Dermis microvascular lymphatic vessel endothelial cell (primary cell): ENCODE measurements at places on chromosomes 11 and 22. TPM values are rescaled to one million over a fixed set of nuclear protein-coding genes. Genes with fewer than 3 reads are reported as not detected.
A peak's percentile ranks its signal among the peaks of the same experiment; 100 is the strongest.

GRCh38 chr11:16863389-16863788, 124.9 kb downstream of the C11orf58 start:
- DNase-seq = no peak

DNA sequence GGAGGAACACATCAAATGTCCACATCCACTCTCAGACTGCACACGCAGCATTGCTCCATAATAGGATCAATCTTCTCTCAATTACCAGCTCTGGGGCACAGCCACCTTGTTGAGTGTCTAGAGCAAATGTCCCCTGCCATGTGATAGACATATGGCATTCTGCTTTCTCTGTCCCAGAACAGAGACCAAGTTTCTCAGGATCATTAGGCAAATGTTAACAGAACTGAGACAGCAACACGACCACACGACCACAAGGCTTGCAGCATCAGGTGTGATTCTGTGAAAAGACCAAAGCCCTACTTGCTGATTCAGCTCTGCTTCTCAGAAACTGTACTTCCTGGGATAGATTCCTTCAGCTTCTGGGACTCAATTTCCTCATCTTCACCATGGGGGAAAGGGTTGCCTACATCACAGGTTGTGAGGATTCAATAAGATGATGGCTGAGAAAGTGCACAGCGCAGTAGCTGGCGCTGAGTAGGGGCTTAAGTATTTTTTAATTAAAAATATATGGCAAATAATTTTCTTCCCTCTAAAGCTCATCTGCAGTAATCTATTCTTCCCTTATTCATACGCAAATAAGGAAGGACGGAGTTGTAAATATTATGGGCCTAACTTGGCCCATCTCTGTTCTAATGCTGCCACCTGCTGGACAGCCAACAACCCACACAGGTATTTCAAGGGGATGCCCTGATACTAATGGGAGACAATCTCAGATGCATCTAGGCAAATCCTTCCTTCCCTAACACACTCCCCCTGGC, 54.3 kb upstream of the USP47 start:
- DNase-seq = peak; percentile 59

DNA sequence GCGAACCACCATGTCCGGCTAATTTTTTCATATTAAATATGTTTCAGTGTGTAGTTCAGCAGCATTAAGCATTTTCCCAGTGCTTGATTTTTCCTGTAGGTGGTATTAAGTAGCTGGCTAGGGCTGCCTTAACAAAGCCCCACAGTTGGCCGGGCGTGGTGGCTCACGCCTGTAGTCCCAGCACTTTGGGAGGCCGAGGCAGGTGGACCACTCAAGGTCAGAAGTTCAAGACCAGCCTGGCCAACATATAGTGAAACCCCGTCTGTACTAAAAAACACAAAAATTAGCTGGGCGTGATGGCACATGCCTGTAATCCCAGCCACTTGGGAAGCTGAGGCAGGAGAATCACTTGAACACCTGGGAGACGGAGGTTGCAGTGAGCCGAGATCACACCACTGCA, 33.5 kb upstream of the TOLLIP start:
- no peak for DNase-seq

GRCh38 chr11:34706709-34707461, 86.0 kb downstream of the EHF start:
- DNase-seq = no peak

GRCh38 chr11:97163631-97164191, 773.9 kb downstream of the JRKL start:
- DNase-seq = no peak

DNA sequence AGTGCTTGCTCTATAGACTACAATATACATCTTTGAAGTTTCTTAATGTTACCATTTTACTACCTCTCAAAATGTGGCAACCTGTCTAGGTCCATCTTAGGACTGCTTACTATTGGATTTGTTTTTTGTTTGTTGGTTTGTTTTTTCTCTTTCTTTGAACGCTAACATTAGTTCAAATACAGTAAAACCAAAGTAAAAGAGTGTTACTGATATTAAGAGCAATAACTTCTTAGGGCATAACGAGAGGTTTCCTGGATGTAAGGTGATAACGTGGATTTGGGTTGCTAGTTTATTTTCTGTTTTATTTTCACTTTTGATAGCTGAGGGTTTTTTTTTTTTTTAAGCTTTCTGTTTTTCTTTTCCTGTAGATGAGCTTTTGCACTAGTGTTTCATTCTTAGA, 43.6 kb downstream of the TMEM135 start:
- no peak for DNase-seq

DNA sequence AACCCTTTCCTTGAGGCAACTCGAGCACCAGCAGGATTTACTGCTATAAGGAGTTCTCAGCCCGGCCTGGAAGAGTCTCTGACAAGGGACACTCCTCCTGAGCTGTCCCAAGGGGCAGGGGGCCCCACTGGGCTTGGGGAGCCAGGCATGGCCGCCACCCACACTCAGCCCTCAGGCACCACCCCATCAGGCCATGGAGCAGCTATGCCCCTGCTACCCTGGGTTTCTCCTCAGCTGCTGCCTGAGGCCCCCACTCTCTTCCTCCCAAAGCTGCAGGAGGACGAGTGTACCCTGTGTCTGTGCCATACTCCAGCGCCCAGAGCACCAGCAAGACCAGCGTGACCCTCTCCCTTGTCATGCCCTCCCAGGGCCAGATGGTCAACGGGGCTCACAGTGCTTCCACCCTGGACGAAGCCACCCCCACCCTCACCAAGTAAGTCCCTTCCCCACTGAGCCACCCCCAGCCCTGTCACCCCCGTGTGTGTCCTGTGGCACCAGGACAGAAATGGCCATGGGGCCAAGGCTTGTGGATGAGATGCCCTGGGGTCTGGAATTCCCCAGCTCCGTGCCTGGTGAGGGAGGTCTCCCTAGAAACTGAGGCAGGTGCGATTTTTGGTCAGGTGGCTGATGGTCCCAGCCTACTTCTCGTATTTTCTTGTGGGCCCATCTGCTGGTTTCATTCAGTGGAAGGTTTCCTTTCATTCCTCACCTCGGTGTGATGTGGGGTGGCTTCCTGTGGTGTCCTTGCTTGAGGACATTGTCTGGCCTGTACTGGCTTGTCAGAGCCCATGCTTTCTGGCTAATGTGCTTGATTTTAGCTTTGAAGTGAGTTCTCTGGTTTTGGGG, 28.4 kb downstream of the TAB1 start:
- no peak for DNase-seq

DNA sequence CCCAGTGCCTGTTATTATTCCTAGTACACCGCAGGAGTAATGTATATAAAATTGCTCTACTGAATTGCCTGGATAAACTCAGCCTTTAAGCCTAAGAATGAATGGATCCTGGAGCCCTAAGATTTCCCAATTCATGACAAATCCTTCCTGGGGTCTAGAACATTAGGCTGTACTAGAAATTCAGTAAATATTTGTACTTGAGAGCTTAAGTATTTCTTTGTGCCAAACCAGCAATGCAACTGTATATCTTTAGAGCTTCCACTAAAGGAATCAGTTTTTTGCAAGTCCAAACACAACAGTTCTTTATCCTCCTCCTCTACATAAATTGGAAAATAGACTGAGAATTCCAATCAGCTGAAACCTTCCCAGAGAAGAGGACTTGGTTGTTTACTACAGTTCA, 65.6 kb downstream of the FAM168A start:
- DNase-seq = no peak

GRCh38 chr11:15185021-15185420, 70.3 kb downstream of the INSC start:
- no peak for DNase-seq

DNA sequence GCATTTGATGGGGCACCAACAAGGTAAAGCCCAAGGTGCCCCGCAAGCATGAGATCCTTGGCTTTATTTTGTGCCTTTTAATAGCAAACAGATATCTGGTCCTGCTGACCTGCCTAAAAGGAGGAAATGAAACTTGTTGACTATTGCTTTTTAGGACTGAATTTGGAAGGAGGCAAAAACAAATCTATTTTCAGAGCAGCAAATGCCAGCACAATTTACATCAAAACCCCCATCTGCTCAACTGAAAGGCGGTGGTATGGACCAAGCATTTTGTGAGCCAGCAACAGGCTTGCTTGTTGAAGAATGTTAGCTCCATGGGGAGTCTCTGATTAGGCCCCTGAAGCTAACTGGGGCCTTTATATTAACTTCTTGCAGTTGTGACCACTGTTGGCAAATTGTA, 192.6 kb upstream of the E2F8 start:
- DNase-seq = no peak

The MIAT gene
- 0.13 and 0.38 TPM in 2 replicates for total RNA-seq

The TYR gene
- not detected in 2 replicates for total RNA-seq

The SLC22A8 gene
- total RNA-seq = not detected in 2 replicates

The TSKU gene
- 3.0 and 5.9 TPM in 2 replicates for total RNA-seq

The PANX1 gene
- total RNA-seq = 19.8 and 25.4 TPM in 2 replicates

The CCDC116 gene
- total RNA-seq = under 0.01 and 0.13 TPM in 2 replicates

The HBG2 gene
- total RNA-seq = not detected in 2 replicates

The NCR3LG1 gene
- 0.38 and 0.51 TPM in 2 replicates for total RNA-seq
